ENCODE measurements at places on chromosomes 13 and 19.

DNA sequence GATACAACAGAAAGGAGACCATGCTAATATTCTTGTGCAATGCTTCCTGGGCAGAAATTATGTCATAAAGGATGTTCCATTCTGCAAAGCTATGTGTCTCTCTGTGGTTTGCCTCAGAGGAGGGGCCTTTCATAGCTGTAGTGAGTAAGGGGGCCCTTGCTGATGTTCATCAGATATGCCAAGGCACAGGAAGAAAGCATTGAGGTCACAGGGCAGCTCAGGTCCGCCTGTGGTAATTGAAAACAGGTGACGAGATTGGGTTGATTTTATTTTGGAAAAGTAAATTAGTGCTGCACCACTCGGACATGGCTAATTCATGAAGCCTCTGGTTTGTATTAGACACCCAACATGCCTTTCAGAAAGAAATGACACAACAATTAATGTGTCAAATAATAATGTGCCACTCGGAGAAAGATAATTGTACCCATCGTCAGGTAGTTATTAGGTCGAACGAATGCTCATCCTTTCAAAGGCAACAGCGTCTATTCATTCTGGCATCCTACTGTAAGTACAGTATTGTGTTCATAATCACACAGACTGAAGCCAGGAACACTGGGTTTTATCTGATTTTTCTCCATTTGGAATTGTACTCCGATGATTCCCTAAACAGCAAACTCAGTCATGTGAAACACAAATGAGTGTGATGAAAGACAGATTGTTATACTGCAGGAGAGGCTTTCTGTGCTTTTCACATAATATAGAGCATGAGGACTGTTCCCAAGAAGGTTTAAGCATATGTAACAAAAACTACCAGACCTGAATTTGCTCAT lies 421.6 kb upstream of the KLF12 start:
- no peak for DNase-seq

DNA sequence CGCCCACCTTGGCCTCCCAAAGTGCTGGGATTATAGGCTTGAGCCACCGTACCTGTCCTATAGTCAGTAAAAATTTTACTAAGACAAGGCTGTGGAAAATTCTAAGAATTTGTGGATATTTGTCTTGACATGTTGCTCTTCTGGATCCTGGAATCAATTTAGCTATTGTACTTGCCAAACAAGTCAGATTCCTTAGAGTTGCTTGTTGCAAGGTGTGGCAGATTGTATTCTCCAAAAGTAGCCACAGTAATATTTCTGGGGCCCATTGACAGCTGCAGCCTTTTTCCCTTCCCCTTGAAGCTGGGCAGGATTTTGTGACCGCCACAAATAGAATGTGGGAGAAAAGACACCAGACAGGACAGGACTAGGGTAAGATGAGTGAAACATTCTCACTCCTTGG lies 98.8 kb upstream of the TMTC4 start:
- DNase-seq: no peak

DNA sequence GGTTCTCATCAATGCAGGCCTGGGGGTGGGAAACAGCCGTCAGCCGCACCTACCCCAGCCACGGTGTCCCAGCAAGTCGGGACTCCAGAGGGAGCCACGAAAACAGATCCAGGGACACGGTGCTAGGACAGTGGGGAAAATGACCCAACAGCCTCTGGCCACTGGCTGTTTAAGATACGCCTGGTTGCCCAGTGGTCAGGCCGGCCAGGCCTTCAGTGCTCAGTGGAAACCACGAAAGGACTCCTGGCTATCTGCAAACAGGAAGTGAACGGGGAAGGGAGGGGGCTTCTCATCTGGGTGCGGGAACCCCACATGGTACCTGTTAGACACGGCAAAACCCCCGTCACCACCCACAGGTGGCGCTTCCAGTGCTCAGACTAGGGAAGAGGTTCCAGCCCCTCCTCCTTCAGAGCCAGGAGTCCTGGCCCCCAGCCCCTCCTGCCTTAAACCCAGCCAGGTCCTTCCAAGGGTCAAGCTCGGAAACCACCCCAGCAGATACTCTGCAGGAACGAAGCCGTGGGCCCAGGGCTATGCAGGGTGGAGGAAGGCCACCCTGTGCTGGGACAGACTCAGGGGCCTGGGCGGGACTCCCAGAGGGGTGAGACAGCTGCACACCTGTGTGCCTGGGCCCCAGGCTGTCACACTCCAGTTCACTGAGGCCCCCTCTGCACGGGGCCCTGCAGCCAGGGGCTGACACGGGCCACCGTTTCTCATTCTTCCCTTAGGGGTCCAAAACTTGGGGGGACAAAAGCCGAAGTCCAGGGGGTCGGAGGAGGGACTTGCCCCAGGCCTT lies 4.5 kb downstream of the PPP1R12C start:
- no peak for DNase-seq

DNA sequence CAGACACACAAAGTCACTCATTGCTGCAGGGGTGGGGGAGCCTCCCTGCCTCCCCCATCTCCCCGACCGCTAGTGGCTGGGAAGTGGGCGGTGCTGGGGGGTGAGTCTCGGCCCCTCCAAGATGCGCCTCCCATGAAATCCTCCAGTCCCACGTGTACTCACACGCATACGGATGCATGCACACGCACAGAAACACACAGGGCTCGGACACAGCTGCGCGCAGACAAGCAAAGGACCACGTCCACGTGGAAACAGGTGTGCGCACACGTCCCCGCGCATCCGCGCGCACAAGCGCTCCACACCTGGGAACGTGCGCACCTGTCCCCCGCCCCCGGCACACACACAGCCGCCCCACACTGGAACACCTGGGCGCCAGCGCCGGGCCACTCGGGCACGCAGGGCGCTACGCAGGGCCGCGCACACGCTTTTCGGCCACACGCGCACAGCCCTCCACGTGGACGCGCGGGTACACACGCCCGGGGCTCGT lies 687 bp downstream of the MATK start:
- peak; percentile 42 for DNase-seq

DNA sequence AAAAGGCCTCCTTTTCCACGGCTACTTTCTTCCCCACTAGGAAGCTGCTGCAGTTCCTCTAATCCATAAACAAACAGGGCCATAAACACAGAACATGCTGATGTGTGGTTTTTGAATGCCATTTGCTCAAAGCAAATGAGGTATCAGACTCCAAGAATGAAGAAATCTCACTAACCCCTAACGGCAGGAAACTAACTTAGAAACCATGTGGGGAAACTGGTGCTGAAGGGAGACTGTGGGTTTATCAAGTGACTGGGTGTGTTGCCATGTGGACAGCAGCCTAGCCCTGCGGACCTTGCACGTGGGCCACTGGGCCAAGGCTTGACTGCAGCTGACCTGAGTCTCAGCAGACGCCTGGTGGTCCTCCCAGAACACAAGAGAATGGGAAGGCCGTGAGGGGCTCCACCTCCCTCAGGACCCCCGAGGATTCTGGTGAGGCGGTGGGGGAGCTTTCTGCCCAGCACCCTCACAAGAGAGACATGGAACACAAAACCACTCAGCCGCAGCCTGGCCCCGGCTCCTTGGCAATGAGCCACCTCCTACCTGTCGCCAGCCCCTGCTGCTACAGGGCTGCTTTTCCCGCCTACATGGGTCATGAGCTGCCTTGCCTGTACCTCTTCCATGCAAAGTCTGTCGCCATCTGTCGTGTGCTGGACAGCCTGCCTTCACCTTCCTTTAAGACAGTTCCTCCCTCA lies 10.6 kb downstream of the SLC15A1 start:
- DNase-seq: peak; percentile 34

- DNase-seq: no peak
Measured at GRCh38 chr13:53562419-53562818, 533.8 kb downstream of the OLFM4 start.

DNA sequence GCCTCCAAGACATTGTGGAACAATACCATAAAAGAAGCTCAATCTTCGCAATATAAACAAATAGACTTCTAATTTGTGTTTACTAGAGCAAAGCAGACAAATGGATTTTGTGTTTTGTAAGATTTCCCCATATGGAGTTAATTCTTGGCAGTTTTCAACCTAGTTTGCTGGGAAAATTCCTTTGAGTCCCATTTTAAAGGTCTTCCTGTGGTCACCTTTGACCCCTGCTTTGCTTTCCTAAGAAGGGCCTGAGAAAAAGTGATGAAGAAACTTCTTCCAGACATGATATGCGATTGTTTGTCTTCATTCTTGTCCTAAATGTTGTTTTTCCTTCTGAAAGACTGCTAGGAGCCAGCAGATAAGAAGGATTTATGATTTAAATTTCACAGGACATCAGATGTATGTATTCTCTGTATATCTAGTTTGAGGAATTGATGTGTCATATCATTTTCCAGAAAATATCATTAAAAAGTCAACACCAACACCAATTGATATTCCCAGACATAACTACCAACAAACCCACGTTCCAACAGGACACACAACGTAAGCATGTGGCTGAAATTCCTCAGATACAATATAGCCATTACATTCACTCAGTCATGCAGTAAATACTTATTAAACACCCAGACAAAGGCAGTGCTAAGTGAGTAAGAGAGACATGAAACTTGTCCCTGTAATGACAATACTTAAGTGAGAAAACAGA lies 276.4 kb downstream of the LHFPL6 start:
- DNase-seq: no peak

GRCh38 chr13:25114220-25114619 lies 18.3 kb downstream of the PABPC3 start:
- DNase-seq: peak; percentile 96
